ENCODE measurements at places on chromosomes 6 and 20.

DNA sequence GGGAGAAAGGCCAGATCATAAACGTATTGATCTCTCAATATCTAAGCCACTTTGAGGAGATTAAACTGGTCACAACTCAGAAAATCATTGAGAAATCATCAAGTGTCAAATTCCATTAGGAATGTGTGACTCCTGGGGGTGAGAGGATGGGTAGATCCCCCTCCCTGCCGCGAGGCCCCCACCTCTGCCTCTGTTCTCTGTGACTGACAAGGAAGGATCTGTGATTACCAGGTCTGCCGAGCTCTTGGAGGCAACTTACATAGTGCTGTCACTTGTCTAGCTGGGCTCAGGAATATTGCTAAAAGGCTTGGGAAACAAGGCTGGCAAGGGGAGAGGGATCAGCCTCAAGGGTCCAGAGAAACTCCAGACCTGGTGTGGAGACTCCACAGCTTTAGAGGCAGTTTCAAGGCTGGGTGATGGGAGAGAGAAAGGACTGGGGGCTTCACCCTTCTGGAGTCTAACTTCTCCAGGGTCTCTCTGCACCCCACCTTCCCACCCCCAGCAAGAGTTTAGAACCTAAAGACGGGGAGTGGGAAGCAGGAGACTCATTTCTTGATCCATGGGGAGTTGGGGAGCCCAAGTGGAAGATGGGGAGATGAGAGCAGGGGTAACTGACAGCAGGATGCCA lies 11.6 kb upstream of the ARMC12 start:
- DNase-seq: no peak

GRCh38 chr6:167031082-167031709 lies 32.0 kb downstream of the CEP43 start:
- DNase-seq: no peak

- DNase-seq: no peak
Measured at GRCh38 chr6:150719831-150720230, 120.1 kb downstream of the PLEKHG1 start.

- DNase-seq: no peak
Measured at GRCh38 chr6:48714250-48714649, 603.3 kb upstream of the PTCHD4 start.

DNA sequence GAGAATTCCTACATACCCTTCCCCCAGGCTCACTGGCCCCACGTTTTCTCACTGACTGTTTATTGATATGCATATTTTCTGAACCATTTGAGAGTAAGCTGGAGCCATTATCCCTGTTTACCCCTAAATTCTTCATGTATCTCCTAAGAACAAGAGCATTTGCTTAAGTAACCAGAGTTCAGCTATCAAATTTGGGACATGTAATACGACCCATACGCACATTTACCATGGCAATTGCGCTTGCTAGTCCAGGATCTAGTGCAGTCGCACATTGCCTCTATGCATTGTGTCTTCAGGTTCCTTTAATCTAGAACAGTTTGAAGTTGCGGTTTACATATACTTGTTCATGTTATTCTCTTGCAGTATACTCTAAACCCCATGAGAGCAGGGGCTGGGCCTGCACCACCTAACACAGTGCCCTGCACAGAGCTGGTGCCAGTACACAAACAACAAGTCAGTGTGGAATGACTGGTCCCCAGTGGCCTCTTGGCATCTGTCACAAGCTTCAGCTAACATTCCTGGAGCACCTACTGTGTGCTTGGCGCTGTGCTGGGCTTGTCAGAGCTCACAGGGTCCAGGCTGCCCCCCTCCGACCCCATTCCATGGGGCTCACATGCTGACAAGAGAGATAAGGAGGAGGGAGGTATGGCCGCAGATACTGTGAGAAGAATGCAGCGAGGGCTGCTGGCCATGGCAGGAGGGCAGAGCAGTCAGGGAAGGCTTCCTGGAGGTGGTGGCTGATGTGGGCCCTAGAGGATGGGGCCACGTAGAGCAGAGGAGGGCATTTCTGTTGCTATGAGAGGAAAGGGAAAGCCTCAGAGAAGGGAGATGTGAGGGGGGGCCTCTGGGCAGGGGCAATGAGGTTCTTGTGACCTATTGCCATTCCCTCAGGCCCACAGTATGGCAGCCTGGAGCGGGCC lies 28.1 kb downstream of the SPDEF start:
- no peak for DNase-seq

DNA sequence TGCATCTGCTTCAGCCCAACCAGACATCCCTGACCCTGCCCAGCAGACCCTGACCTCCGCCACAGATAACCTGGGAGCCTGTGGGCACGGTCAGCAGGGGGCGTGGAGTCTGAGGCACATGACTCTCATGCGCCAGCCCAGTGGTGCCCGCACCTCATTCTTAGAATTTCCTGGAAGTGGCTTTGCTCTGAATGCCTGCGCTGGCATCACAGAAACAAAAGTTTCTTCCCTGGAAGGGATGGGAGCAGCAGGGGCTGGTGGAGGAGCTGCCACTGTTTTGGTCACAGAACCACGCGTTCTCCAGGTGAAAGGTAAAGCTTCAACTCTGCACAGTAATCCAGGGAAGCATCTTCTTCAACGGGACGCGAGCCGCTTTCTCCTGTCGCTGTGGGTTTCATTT lies 67.9 kb upstream of the DUSP22 start:
- no peak for DNase-seq

DNA sequence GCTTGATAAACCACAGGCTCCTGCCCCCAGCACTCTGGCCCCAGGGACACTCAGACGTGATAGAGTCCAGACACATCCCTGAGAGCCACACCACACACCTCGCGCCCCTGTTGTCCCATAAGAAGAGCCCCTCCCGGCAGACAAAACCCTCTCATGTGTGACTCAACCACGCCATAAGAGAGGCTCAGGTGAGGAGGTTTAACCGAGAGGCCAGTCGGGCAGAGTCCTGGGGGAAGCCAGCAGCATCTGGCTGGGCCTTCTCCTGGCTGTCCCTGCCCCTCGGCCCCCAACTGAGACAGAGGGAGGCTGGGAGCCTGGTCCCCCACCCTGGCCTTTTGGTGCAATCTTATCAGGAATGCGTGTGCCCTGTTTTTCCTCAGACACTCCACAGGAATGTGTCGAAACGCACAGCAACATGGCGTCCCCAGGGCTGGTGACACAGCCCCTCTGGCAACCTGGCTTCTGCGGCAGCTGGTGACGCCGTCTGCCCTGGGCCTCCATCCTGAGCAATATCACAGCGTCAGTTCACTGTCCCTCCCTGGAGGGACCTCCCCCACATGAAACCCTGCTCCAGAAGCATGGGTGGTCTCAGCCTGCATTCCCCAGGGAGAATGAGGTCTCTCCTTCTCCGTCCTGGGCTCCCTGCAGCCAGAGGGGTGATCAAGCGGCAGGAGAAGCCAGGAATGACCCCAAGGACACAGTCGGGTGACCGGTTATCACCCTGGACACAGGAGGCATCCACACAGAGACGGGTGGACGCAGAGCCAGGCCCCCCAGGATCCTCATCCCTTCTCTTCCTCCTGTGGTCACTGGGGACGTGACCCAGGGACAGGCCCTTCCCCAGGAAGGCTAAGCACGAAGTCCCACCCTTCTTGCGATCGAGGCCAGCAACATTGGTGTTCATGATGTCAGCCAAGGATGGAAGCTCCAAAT lies 156.6 kb upstream of the AFDN start:
- no peak for DNase-seq

GRCh38 chr6:23282252-23283021 lies 713.1 kb downstream of the HDGFL1 start:
- DNase-seq: no peak

DNA sequence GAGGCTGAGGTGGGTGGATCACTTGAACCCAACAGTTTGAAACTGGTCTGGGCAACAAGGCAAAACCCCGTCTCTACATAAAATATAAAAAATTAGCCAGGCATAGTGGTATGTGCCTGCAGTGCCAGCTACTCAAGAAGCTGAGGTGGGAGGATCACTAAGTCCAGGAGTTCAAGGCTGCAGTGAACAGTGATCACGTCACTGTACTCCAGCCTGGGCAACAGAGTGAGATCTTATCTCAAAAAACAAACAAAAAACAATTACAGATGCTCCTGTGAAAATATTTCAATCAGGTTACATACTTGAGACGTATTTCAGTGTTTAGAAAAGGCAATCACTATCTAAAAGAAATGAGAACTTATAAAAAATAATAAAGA lies 33.8 kb downstream of the RANBP9 start:
- DNase-seq: no peak

- DNase-seq: no peak
Measured at GRCh38 chr20:41061155-41061554, 32.5 kb downstream of the TOP1 start.

- no peak for DNase-seq
Measured at GRCh38 chr20:45339084-45339483, 9.1 kb downstream of the SDC4 start.

- DNase-seq: no peak
Measured at GRCh38 chr6:128078276-128078675, 177.4 kb upstream of the THEMIS start.

DNA sequence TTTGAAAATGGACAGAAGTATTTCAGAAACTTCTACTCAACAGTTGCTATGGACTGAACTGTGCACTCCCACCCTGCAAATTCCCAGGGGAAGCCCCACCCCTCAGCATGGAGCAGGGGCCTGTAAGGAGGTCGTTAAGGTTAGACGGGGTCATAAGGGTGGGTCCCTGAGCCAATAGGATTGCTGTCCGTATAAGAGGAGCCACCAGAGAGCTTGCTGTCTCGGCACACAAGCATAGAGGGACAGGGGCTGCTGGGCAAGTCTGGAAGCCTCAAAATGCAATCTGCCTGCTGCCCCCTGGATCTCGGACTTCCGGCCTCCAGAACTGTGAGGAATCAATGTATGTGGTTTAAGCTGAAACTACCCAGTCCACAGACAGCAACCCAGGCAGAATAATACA lies 37.4 kb upstream of the AFDN start:
- no peak for DNase-seq

GRCh38 chr20:62832212-62832922 lies 15.5 kb downstream of the COL9A3 start:
- DNase-seq: peak; percentile 48

DNA sequence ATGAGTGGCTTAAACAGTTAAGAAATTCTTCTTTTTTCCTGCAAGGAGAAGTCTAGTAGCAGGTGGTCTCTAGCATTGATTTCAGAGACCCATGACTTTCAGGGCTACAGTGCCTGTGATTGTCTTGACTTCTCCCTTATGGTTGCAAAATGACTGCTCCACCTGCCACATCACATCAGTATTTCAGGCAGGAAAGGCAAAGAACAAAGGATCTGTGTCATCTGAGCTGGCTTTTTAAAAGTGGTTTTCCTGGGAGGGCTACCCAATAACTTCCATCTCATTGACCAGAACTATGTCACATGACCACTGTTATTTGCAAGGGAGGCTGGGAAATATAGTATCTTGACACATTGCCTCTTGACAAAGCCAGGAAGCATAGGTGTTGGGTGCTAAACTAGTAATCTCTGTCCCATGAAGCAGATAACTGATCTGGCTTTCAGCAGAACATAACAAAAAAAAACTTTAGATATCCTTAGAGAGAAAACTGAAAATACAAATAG lies 226.2 kb downstream of the DHX35 start:
- DNase-seq: no peak

DNA sequence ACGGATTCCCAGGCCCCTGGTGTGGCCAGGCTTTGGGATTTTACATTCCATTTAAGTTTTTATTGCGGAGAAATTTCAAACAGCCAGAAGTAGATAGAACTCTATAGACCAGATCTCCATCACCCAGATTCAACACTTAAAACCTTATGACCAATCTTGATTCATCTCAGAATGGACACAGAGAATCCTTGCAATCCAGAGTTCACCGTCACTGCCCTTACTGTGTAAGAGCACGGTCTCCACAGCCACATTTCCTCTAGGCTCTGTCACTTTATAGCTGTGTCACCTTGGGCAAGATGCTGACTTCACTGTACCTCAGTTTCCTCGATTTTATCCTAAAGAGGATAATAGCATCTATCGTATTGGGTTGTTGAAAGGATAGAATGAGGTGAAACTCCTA lies 979 bp downstream of the ZNF133 start:
- no peak for DNase-seq

DNA sequence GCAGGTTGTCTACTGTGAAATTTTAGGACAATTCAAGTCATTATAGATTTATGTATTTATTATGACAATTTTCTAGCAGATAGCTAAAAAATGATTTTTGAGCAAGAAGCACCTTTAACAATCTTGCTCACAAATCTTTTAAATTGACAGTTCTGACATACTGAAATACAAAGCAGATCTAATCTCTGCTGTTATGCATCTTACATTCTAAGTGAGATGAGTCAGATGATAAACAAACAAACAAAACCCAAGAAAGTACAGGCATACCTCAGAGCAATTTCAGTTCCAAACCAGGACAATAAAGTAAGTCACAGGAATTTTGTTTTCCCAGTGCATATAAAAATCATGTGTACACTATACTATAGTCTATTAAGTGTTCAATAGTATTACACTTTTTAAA lies 430.7 kb upstream of the PTCHD4 start:
- DNase-seq: no peak

GRCh38 chr6:123171341-123172115 lies 175.5 kb downstream of the CLVS2 start:
- DNase-seq: peak; percentile 11

GRCh38 chr6:157712585-157713295 lies 110.3 kb upstream of the SNX9 start:
- DNase-seq: no peak

DNA sequence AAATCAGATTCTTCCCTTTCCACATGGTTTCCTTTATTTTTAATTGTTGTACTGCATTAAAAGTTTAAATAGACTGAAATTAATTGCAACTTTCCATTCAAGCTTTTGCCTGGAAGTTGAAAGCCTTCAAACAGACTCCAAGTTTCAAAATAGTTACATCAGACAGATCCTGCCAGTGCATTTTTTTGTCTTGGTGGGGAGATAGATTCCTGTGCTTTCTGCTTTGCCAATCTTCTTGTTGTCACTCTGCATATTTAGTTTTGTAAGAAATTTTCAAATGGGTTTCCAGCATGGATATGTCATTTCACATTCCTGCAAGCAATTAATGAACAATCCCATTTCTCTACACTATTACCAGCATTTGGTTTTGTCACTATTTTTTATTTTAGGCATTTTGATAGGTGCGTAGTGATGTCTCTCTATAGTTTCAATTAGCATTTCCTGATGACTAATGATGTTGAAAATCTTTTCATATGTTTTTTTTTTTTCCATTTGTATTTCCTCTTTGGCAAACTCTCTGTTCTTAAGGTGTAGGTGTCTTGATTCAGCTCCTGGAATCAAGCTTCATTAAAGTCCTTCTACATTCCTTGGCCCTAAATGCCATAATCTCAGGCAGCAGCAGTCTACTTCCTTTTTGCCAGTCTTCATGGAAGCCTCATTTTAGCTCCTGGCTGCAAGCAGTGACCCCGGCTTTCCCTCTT lies 40.5 kb downstream of the SCP2D1 start:
- DNase-seq: no peak

GRCh38 chr6:34680802-34681515 lies 15.6 kb downstream of the ILRUN start:
- no peak for DNase-seq
